ENCODE measurements at places on chromosomes 4 and X.

DNA sequence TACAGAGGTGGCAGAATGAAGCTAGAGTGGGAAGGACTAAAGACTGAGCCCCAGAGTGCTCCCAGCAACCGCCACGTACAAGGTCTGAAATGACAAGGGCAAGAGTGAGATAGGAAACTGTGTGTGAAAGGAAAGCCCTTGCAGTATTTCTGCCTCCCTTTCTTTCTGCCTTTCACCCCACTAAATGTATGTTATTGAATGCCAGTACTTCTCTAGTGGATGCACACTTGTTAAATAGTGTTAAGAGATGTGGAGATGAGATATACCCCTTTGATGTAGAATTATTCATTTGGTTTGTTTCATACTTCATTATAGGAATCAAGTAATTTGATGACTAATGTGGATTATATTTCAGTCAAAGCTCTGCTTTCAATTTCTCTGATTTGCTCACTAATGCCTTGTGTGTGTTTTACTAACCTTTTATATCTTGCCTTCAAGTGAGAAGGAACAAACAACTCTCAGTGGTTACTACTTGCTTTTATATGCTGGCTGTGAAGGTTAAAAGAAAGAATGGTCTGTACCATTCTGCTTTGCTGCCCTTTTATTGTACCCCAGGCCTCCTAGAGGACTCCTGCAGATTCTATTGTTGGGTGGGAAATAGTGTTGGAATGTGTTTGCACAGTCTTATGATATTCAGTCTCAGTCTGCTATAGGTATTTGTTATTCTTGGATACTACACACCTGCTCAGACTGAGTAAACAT lies 8.0 kb upstream of the ANXA3 start:
- DNase-seq: no peak

DNA sequence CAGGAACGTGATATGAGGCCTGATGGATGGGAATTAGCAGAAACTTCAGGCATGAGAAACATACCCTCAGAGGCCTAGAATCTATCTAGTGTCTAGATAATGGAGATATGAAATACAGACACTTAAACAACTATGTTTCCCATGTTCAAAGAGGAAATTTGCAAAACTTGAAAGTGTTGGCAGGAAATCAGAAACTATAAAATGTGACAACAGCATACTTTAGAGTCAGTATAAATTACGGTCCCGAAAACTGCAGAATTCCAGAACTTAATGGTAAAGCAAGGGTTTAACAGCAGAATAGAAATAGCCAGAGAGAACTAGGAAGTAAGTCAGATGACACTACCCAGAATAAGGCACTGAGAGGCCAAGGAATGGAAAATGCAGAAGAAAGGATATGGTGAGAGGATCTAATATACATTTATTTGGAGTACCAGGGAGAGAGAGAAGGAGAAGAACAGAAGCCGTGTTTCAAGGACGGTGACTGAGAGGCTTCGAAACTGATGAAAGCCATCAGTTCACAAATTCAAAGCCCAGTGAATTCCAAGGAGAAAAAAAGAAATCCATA lies 7.4 kb downstream of the HTT-AS start:
- peak; percentile 24 for DNase-seq

- DNase-seq: no peak
Observed at GRCh38 chr4:68655764-68656444, 14.5 kb downstream of the UGT2B15 start.

DNA sequence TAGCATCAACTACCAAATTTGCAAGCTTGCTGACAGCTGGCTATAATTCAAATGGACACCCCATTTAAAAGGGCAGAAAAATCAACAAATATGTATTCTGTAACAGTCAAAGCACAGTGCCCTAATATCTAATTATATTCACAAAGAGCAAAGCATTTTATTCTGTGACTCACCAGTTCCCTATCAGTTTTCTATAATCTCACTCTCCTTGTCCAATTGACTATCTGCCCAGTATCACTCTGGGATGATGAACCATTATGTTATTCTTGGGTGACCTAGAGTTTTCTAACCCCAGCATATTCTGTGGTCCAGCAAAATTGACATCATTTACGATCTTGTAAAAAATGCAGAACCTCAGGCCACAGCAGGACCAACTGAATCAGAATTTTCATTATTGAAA lies 82.0 kb upstream of the FREM3 start:
- DNase-seq: no peak

GRCh38 chrX:153032397-153033118 lies 23.7 kb upstream of the PNMA3 start:
- DNase-seq: peak; percentile 80

DNA sequence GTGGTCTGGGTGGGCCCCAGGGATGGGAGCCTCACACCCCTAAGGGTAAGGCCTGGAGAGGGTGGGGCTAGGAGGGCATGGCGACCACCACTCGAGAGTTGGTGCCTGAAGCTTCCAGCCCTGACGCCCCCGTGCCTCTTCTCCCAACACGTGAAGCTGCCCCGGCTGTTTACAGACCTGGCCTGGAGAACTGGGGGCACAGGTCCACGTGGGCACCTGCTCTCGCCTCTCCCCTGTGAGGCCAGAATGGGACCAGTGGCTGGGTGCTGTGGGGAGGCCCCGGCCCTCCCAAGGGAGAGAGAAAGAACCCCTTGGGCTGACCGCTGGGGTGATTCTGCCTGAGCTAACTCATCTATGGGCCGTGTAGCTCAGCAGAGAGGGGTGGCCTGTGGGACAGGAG lies 15.5 kb downstream of the NAT8L start:
- no peak for DNase-seq

- no peak for DNase-seq
Observed at GRCh38 chr4:138647433-138647832, 368.1 kb upstream of the NOCT start.

DNA sequence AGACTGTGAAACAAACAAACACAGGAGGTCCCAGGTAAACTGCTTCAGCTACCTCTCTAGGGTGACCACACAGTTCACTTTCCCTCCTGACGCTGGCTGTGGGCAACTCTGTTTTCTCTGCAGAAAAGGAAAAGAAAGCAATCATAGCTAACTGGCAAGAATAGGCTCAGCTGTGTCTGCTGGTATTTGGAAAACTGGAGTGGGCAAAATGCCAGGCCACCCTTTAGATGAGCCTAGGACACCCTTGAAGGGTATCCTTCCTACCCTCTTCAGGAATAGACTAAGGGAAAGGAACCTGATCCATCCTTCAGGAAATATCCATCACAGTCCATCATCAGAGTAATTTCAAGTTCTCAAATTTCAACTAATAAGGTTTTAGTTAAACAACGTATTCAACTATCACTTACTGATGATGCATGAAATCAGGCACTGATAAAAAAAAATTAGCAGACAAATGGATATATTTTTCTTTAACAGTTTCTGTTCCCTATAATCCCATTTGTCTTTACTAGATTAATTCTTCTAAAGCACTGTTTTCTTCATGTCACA lies 60.9 kb downstream of the CAMK2D start:
- DNase-seq: no peak

DNA sequence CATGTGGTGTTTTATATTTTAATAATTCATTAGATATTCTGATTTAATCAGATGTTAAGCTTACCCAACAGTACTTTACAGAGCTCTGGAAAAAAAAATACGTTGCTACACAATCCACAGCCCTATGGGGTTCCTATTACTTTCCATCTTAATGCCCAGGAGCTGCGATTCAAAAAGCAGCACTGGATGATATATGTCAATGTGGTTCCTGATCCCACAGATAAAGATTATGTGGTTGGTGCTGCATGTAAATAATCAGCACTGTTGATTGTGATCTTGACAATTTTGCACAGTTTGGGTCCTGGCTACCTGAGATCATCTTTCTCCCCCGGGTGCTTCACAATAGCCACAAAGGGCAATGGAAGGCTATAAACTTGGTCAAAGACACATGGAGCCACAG lies 72.7 kb upstream of the DCLK2 start:
- no peak for DNase-seq

GRCh38 chrX:102085706-102086105 lies 39.8 kb upstream of the TCEAL2 start:
- no peak for DNase-seq

DNA sequence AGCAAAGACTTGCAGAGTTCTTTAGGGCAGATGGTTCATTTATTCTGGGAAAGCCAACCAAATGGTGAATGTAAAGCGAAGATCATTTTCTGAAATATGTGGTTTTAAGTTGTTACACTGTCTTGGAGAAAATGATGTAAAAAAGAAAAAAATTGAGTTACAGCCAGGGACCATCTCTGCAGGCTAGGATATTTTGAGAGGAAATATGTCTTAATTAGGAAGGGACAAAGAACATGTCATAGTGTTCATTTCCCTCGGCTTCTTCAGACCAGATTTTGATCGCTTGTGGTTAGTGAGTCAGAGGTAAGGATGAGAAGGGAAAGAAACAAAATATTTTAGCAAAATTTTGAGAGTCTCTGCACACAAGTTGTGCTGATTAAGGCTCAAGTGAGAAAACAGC lies 59.0 kb upstream of the C1QTNF7 start:
- DNase-seq: no peak

GRCh38 chr4:14076776-14077175 lies 449.3 kb upstream of the BOD1L1 start:
- peak; percentile 50 for DNase-seq

- DNase-seq: peak; percentile 49
Observed at GRCh38 chr4:24794916-24795665, at the start of gene SOD3. Gene SOD3 (plus strand): TSS chr4:24795573. CDS start chr4:24799522, 3,949 bp downstream.

DNA sequence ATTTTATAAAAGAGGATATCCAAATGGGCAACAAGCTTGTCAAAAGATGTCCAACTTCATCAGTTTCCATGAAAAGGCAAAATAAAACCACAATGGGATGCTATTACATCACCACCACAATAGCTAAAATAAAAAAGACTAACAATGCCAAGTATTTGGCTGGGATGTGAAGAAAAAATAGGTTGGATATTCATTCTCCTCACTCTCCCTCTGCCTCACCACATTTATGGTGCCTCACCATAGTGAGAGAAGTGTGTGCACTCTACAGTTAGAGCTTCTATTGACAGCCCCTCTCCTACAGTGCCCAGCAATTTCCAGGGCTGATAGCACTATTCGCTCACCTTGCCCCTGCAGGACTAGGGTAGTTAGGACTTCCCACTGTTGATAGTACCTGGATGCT lies 25.5 kb downstream of the VEGFC start:
- no peak for DNase-seq

DNA sequence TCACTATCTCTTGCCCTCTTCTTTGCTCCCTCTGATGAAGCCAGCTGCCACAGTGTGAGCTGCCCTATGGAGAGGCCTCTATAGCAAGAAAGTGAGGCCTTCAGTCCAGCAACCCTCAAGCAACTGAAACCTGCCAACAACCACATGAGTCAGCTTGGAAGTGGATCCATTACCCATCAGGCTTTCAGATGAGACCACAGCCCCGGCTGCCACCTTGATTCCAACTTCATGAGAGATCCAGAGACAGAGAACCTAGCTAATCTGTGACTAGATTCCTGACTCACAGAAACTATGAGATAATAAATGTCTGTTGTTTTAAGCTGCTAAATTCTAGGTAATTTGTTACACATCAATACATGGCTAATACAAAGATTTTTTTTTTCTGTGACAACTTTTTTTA lies 20.4 kb upstream of the WAS start:
- DNase-seq: no peak

DNA sequence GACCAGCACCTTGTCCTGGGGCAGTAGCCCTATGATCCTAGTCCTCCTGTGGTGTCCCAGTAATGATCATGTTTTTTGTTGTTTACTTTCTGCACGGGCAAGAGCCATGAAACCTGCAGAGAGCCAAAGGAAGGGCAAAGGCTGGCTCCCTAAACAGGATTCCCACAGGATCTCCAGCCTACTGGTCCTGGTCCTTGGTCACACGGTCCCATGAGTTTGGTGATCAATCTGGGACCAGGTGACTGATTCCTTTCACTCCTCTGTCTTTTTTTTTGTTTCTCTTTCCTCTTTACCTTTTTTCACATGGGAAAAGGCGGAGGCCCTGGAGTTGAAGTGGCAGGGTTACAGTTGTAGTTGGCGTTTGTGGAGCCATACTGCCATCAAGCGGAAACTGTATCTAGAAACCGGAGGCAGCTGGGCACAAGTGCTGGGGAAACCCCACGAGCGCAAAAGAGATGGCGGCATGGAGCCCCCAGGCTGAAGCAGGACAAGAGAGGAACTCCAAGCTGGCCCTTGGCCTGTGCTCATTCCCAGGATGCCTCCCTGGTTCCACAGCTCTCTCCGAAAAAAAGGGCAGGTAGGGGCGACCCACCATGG lies 34.6 kb downstream of the NBDY start:
- DNase-seq: no peak

DNA sequence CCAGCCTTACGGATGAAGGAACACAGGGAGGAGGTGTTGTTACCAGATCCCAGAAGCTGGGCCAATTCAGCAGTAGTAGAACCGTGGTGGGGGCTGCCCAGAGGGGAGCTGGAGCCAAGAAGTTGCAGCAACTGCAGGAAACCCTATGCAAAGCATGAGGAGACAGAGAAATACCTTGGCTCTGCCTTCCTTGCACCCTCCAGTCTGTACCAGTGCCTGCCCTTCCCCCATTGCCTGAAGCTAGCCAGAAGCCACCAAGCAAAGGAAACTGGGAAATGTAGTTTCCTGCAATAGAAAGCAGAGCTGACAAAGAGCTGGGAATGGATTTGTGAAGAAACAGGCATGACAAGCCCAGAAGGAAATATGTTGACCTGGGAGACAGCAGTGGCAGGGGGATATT lies 108.7 kb upstream of the FUNDC1 start:
- DNase-seq: no peak

DNA sequence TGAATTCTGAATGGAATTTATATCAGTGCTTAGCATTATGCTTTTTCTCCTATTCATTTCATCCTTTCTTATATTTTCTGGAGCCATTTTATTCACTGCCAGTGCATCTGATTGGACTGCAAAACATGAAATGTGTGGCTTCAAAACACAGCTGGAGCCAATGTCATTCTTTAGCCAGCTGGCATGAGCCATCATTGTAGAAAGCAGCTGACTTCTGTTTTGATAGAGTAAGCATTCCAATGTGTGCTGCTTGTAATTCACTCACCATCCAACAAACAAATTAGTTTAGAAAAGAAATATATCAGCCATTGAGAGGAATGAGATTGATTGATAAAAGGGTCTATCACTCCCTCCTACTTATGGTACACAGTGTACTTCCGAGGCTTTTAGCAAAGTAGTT lies 2616.0 kb downstream of the ARAP2 start:
- no peak for DNase-seq

- DNase-seq: no peak
Observed at GRCh38 chrX:110050901-110051300, 48.0 kb downstream of the TMEM164 start.

- DNase-seq: no peak
Observed at GRCh38 chr4:157819693-157820464, 352.9 kb downstream of the GASK1B start.

DNA sequence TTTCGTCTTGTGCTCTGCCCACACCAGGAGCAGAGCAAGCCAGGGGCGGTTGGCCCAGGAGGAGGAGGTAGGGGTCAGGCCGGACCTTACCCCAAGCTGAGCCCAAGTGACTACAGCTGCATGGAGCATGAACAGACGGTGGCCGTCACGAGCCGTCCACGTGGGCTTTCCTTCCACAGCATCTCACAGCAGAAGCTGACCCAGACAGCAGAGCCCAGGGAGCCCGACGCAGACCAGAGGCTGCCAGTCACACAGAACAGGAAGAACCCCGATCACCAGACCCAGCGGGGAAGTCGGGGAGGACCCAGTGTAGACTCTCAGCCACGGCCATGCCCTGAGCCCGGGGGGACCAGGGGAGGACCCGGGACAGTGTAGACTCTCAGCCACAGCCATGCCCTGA lies 58.0 kb downstream of the FAM53A start:
- no peak for DNase-seq

- no peak for DNase-seq
Observed at GRCh38 chr4:112510291-112511092, 5.5 kb downstream of the NEUROG2 start.

Data from inflammatory macrophage (primary cell).